NCI-H2081 (cell line): ENCODE measurements at places on chromosomes 16 and 17.

- DNase-seq = no peak
These were observed 37.2 kb downstream of the SMPD3 start for GRCh38 chr16:68411086-68411485.

GRCh38 chr17:15397620-15398019 lies 56.2 kb upstream of the TEKT3 start:
- no peak for DNase-seq

GRCh38 chr17:76151896-76152454 lies 10.9 kb upstream of the FOXJ1 start:
- DNase-seq = no peak

DNA sequence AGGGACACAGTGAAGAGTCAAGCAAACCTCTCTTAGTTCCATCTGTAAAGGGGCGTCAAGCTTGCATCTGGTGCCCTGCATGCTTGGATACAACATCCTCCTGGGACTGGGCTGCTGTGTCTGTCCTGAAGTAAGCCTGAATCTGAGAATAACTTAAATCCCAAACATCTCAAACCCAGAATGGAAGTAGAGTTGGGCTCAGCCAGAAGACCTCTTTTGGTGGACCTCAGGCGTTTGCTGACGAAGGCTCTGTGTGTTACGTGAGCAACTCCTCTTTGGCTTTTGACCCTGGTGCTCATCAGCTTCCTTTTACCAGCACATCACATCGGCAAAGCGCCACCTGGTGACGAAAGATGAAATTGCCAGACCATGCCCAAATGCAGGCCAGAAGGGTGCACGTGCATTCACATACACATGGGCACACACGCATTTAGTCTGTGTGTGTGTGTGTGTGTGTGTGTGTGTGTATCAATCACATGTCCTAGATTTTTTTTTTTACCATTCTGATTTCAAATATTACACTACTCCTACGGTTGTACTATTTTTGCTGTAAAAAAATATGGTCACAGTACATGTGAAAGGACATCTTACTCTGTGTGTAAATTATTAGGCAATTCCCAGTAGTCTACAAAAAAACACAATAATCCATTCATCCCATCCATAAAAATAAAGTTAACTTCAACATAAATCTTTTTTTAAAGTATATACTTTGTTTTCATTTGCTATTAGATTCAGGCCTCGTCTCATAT lies 41.1 kb upstream of the FOXJ1 start:
- DNase-seq = peak; percentile 94

GRCh38 chr17:33288954-33289353 lies 4.1 kb downstream of the ASIC2 start:
- DNase-seq = no peak

- no peak for DNase-seq
These were observed 13.1 kb downstream of the MPO start for GRCh38 chr17:58267347-58268324.

DNA sequence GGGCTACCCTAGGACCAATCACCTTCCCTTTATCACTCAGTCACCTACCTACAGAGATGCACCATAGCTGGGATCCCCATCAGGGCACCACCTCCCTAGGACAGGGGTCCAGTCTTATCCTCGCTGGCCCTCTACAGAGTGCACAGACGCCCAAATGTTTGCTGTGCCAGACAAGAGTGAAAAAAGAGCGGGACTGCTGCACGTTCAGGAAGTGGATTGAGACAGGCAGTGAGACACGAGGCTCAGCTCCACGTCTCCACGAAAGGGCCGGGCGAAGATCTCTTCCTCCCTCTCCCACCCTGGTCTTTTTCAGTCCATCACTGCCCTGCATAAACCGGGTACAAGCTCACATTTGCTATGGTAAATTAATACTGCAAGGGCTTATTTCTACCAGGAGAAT lies 95.5 kb downstream of the ZFHX3 start:
- DNase-seq = no peak

- DNase-seq = no peak
These were observed 916.1 kb downstream of the KCNJ2 start for GRCh38 chr17:71085238-71086033.

DNA sequence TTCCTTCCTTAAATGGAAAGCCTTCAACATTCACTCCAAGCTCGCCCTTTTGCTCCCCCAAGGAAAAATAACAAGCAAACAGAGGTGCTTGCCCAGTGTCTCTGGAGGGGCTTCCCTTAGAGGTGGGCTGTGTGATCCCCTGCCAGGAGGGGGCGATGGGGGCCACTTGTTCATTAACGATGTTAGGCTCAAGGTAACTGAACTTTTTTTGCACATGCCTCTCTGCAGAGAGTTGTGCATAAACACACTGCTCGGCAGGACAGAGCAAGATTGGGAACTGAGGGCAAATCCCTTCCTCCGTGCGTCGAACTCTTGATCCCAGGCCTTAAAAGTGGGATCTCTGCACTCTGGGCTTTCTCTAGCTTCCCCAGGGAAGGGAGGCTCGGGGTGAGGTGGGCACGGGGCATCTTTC lies 15.5 kb upstream of the NAGLU start:
- DNase-seq = no peak

DNA sequence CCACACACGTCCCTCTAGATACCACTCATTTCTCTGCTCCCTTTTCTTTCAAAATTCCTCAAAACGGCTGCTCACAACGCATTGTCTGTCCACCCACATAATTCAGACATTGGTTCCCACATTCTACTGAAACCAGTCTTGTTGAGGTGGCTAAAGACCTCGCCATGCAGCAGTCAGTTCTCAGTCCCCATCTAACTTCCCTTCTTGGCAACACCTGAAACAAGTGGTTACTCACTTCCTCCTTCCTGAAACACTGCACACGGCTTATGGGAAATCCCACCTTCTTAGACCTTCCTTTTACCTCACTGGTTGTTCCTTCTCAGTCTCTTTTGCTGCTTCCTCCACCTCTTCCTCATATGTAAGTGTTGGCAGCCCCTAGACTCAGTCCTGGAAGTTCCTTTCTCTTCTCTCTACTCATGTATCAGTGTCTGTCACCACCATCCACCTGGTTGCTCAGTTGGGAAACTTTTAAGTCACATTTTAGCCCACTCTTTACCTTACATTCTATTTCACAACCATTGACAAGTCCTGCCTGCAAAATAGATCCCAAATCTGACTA lies 277.1 kb downstream of the CEP112 start:
- DNase-seq = no peak

DNA sequence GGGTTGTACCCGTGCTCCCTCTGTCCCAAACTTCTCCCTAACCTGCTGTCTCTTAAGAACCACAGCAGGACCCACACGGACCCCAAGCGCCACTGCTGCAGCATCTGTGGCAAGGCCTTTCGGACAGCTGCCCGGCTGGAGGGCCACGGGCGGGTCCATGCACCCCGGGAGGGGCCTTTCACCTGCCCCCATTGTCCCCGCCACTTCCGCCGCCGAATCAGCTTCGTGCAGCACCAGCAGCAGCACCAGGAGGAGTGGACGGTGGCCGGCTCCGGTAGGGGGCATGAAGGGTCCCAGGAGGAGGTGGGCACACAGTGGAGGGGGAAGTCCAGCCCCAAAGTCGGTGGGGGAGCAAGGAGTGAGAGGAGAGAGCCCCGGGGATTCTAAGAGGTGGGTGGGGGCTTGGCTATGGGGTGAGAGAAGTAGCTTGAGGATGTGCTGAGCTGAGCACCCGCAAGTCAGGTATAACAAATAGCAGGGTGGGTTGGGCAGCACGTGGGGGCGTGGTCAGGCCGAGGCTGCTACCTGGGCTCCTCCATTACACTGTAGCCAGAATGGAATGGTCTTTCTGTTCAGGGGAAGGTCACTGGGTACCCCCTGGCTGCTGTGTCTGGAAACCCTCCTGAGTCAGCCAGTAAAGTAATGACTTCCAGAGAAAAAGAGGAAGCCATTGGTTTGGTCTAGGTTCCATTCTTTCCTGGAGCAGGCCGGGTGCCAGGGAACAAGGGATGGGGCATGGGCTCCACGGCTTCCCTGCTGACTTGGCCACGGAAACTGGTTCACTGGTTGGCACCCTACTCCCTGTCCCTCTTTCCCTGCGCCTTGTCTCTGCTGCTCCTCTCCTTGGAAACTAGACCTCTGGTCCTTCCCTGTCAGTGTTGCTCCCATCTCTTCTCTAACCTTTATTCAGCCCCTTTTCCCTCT lies 7.1 kb downstream of the PRSS53 start:
- DNase-seq = no peak

DNA sequence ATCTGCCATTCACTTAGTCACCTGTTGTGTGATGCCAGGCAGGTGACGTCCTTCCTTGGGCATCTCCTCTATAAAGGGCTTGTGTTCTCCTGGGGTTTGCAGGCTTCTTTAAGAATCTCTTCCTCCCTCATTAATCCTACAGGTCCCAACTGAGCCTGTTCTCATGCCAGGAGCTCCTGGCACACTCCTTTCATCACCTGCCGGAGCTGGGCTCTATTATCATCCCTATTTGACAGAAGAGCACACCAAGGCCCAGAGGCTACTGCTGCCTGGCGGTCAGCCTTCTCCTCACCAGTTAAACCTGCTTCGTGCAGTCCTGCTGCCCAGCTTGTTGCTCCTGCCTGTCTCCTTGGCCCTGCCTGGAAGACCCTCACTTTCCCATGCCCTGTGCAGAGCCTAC lies 51.2 kb downstream of the RAI1 start:
- DNase-seq = no peak

- no peak for DNase-seq
These were observed 299 bp downstream of the NUP85 start for GRCh38 chr17:75205793-75206163.

GRCh38 chr16:19858340-19859018 lies 26.2 kb downstream of the GPRC5B start:
- DNase-seq = no peak

GRCh38 chr16:53960954-53961616 lies 257.1 kb downstream of the FTO start:
- no peak for DNase-seq

DNA sequence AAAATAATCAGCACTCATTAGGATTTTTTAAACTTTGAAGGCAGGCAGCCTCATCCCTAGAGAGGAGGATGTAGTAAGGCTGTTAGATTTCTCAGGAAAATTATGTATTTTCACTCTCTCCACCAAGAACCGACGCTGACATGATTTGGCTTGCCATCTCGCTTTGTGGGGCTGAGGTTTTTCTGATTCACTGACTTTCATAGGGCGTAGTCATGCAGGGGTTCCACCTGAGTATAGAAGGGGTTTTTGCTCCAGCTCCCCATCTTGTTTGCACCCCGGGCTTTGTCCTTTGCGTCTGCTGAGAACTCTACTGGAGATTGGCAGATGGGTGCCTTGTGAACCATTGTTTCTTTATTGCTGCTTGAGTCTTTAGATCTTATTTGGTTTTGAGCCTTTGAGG lies 20.2 kb downstream of the TOM1L1 start:
- no peak for DNase-seq

- no peak for DNase-seq
These were observed 17.4 kb downstream of the MAP2K3 start for GRCh38 chr17:21301593-21302550.

DNA sequence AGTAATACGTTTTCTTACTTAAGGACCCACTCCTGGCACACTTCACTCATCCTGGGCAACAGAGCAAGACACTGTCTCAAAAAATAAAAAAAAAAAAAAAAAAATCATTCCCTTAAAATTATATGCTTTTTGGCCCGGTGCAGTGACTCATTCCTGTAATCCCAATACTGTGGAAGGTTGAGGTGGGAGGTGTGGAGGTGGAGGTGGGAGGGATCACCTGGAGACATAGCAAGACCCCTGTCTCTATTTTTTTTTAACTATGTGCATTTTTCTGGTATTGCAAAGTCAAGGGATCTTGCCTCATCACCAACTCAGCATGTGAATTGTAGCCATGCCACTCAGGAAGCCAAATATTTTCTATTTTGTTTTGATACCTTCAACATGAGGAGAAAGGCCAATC lies 9.7 kb downstream of the STAT5B start:
- DNase-seq = no peak

DNA sequence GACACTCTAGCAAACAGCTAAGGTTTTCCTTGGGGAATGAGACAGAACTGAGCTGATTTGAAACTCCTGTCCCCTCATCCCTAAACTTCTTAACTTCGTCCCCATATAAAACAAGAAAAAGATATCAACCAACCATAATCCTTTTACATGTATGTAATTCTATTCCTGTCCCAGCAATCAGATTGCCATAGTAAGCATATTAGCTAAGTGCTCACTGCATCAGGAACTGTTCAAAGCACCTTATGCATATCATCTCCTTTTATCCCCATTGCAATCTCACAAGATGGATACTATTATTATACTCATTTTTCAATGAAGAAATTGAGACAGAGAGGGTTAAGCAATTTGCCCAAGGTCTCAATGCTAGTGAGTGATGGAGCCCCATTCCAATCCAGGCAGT lies 6.8 kb downstream of the KIF18B start:
- DNase-seq = no peak

DNA sequence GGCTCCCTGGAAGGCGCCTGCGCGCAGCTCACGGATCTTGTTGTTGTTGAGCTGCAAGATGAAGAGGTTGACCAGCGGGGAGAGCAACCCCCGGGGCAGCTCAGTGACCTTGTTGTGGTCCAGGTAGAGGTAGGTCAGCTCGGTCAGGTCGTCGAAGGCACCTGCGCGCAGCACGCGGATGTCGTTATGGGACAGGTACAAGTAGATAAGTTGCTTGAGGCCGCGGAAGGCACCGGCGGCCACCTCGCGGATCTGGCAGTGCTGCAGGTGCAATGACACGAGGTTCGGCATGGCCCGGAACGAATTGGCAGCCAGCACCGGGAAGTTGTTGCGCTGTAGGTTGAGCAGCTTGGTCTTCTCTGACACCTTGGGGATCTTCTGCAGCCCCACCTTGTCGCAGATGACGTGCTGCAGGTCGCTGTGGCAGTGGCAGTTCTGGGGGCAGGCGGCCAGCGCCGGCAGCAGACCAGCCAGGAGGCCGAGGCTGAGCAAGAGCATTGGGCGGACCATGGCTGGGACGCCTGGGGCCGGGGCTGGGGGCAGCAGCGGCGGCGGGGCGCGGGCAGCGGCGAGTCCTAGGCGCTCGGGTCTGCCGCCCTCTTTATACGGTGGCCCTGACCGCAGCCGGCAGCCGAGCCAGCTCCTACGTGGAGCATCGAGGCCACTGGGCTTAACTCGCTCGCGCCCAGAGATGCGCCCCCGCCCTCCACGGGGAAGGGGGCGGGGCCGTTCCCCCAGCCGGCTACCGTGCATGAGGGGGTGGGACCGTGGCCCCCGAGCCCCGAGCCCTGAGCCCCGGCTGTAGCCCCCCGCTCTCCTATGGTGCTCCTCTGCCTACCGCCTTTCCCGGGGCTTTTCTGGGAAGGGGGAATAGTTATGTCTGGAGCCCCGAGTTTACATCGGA lies at the start of gene CHAD:
CHAD (minus strand) TSS at position 577 of the 904 bp plus-strand sequence; CDS start at position 510, 67 bp downstream.
- DNase-seq = no peak

DNA sequence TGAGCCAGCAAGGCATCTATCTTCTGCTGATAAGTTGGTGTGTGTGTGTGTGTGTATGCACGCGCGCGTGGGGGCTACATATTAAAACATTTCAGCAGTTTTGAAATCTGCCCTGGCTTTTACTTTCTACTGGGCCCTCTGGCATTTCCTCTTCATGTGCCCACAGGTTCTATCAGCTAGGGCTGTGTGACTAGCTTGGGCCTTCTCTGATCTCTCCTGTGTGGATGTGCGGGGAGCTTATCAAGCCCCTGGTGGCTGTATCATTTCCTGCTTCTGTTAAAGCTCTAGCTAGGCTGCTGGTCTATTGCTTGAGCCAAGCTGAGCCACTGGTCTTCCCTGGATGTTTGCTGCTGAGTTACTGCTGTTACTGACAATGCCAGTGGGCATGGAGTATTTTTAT lies 132.5 kb downstream of the AATF start:
- no peak for DNase-seq
